ENCODE measurements at places on chromosomes 7 and 10. TPM values are rescaled to one million over a fixed set of nuclear protein-coding genes. Genes with fewer than 3 reads are reported as not detected.

STEAP1 gene
- 18.7 TPM for total RNA-seq

DMBT1 gene
- 0.07 TPM for total RNA-seq

CYP3A4 gene
- total RNA-seq, result not detected

MYPN gene
- total RNA-seq, result 73.2 TPM

FFAR4 gene
- total RNA-seq, result not detected

DNA sequence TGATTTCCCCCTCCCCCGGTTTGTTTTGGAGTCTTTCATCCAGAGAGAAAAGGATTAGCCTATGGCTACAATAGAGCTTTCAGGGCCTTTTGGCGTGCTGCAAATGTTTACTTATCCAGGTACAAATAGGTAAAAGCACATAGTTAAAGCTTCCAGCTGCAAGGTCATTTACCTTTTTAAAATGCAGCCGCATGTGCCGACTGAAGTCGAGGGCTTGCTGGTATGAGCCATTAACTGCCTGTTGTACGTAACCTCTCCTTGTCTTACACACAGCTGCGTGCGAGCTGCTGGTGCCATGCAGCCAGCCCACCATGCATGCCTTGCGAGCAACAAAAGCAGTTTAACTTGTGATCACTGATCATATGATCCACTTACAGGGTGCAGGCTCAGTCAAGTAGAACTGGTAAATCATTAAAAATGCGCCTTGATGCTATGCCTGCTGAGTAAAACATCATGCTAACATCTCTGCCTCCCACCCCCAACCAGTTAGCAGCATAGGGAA is 866.4 kb downstream of the LRMDA start:
- DNase-seq, result no peak

GRCh38 chr7:39321909-39322498 is 244.2 kb upstream of the YAE1 start:
- DNase-seq, result no peak

- no peak for DNase-seq
Observed at GRCh38 chr7:1943933-1944618, 274.0 kb downstream of the ELFN1 start.

DNA sequence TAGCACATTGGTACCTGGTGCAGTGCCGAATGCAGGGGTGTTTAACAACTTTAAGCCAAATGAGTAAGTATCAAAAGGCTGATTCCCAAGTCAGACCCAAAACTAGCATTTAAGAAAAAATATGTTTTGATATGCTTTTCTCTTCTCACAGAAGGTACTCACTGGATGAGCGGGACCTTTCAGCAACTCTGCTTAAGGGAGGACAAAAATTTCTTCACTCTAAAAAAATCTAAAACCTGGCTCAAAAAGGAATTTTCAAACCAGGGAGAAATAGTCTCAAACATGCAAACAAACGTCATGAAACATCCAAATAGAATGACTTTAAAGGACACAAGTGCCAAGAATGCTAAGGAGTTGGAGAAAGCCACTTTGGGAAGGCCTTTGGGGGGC is 962.1 kb downstream of the KCNMA1 start:
- no peak for DNase-seq

- DNase-seq, result no peak
Observed at GRCh38 chr7:156460858-156461627, 179.5 kb upstream of the RNF32 start.

GRCh38 chr7:95609277-95609971 is 13.1 kb upstream of the PDK4 start:
- peak; percentile 29 for DNase-seq

DNA sequence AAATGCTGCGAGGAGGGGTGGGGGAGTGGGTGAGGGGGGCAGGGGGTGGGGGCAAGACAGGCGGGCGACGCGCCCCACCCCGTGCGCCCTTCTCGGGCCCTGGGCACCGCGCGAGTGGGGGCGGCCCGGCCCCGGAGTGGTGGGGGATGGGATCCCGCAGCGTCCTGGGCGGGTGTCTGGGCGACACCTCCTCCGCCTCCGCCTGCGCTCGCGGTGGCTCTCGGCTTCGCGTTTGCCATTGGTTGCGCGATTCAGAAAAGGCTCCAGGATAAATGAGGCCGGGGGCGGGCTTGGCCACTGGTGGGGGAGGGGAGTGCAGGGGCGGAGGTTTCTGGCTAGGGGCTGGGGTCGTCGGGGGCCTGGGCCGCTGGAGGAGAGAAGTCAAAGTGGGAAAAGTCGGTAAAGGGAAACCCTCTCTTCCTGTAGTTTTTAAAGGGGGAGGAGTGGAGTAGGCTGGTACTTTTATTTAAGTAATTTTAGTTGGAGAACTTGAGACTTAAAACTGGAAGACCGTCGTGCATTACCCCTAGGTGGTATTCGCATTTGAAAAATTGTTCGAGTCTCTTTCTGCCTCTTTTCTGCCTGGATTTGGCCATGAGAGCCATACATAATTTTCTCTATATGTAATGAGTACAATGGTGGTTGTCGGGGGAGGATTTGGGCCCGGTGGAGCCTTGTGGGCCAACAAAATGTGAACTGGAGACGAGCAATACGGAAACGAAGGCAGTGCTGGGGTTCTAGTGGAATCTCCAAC is 992 bp upstream of the IGF2BP3 start:
- DNase-seq, result peak; percentile 53
